ENCODE measurements at places on chromosomes 1 and 21.

DNA sequence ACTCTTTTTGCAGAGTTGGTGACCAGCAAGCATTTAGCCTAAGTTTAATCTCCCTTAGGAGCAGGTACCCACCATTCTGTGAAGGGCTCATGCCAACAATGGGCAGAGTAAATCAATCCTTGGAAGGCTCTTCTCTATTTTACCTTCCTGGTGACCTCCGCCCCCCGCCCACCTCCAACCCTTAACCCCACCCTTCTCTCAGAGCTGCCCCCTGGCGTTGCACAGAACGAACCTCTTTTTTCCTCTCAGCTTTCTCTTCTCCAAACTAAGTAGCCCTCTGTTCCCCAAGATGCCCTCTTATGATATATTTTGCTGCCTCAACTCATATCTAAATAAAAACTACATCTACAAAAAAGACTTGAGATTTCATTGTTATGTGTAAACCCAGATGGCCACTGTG is 186.8 kb downstream of the SEC16B start:
- no peak for DNase-seq

GRCh38 chr1:12314333-12314903 is 84.6 kb downstream of the VPS13D start:
- no peak for DNase-seq

DNA sequence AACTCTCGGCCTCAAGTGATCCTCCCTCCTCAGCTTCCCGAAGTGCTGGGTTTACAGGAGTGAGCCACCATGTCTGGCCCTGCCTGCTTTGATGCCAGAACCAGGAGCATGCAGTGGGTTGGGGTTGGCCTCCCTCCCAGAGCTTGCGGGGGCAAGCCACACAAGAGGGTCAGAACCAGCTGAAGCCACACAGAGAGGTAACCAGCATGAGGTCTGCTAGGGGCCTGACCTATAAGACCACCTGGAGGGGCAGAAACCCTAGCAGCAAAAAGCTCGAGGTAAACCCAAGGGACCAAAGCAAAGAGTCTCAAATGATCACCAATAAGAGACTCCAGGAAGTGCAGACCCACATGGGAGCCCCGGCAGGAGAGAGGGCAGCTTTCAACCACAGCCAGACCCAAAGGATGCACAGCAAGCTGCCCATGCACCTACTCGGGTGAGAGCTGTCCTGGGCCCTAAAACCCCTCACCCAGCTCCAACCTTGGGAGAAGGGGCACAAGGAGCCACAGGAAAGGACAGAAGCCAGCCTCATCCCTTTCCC is 81.2 kb downstream of the TOMM20 start:
- no peak for DNase-seq

- no peak for DNase-seq
These were observed 586.3 kb downstream of the LRRIQ3 start for GRCh38 chr1:73611681-73612080.

- DNase-seq = no peak
These were observed 5.2 kb downstream of the TTLL10 start for GRCh38 chr1:1178794-1179331.

GRCh38 chr1:228901936-228902681 is 166.8 kb downstream of the RHOU start:
- no peak for DNase-seq

GRCh38 chr21:45318556-45319404 is 31.1 kb upstream of the POFUT2 start:
- DNase-seq = no peak

DNA sequence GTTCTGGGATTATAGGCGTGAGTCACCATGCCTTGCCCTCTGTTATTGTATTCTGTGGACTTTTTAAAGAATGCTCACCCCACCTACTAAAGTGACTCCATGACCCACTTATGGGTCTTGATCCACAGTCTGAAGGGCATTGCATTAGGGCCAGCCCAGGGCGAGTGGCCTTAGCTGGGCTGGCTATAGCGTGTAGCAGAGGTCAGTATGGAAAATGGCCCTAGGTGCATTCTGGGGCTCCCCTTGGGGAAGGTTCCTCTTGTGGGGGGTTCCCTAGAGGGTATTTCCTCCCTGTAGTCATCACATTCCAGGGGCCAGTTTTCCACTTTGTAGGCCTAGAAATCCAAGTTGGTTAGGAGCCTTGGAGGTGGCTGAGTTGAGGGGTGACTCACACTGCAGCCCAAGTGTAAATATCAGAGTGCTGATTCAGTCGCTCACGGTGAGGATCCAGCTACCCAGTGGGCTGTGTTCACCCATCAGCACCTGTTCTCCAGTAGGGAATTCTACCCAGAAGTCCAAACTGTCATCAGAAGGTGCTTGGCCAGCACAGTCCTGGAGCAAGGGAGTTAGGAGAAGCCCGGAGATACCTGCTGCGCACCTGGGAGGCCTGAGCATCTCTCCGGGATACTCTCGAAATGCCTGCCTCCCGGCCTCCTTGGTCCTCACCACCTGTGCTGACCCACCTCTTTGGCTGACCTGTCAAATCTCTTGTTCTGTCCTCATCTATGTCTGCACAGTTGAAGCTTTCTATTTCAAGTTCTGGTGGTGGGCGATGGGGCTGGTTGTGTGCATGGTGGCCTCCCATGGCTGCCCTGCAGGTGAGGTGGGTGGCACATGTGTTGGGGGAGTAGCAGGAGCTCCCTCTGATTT is 52.2 kb downstream of the NENF start:
- DNase-seq = peak; percentile 89

GRCh38 chr1:170267317-170267716 is 121.6 kb downstream of the NTMT2 start:
- DNase-seq = no peak

DNA sequence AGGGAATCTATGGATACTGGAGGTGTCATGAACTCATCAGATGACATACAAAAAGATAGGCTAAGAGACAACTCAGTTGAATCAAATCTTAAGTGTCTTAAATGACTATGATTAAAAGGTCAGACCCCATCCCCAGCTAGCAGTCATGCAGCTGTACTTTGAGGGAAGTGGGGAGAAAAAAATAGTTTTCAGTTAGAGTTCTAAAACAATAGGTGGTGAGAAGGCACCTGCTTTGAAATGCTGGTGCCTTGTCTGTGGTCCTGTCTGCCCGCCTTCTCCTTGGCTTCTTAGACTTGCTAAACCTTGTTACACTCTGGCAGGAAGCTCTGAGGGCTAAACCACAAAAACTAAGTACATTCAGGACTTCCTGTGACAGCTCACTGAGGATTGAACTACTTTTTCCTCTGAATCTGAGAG is 15.3 kb downstream of the CD2 start:
- peak; percentile 73 for DNase-seq

- DNase-seq = peak; percentile 85
These were observed 130.7 kb downstream of the GIPC2 start for GRCh38 chr1:78176448-78176847.

DNA sequence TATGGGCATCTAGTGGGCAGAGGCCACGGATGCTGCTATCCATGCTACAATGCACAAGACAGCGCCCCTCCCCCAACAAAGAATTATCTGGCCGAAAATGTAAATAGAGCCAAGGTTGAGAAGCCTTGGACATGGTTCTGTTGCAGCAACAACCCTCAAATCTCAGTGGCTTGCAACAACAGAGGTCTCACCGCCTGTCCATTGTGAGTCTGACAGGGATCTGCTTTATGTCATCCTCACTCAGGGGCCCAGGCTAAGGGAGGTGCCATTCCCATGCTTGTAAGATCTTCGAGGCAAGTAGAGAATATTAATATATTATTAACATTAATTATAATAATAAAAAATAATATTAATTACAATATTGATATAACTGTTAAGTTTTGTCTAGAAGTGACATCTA is 9.5 kb upstream of the PITHD1 start:
- DNase-seq = no peak

GRCh38 chr1:181101581-181102226 is 13.2 kb downstream of the IER5 start:
- DNase-seq = peak; percentile 66

DNA sequence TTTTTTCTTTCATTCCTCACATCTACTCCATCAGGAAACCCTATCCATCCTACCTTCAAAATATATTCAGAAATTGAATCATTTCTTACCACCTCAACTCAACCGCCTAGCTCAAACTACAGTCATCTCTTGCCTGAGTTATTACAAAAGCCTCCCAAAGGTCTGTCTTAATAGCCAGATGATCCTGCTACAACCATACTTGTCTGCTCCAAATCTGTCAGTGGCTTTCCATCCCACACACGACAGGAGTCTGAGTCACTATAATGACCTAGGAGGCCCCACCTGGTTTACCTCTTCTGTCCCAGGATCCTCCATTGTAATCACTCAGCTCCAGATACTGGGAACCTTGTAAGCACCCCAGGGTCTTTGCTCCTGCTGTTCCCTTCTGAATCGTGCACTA is 37.1 kb upstream of the IL12RB2 start:
- no peak for DNase-seq

DNA sequence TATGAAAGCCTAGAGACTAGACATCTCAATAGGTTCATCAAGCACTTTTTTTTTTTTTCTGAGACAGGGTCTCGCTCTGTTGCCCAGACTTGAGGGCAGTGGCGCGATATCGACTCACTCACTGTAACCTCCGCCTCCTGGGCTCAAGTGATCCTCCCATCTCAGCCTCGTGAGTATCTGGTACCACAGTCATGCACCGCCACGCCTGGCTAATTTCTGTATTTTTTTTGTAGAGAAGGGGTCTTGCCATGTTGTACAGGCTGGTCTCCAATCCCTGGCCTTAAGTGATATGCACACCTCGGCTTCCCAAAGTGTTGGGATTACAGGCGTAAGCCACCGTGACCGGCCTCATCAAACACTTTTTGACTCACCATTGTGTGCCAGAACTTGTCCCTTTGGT is 613 bp upstream of the GPATCH4 start:
- DNase-seq = no peak
